ENCODE measurements at places on chromosomes 11 and 22. TPM values are rescaled to one million over a fixed set of nuclear protein-coding genes. Genes with fewer than 3 reads are reported as not detected.
A peak's percentile ranks its signal among the peaks of the same experiment; 100 is the strongest.

DNA sequence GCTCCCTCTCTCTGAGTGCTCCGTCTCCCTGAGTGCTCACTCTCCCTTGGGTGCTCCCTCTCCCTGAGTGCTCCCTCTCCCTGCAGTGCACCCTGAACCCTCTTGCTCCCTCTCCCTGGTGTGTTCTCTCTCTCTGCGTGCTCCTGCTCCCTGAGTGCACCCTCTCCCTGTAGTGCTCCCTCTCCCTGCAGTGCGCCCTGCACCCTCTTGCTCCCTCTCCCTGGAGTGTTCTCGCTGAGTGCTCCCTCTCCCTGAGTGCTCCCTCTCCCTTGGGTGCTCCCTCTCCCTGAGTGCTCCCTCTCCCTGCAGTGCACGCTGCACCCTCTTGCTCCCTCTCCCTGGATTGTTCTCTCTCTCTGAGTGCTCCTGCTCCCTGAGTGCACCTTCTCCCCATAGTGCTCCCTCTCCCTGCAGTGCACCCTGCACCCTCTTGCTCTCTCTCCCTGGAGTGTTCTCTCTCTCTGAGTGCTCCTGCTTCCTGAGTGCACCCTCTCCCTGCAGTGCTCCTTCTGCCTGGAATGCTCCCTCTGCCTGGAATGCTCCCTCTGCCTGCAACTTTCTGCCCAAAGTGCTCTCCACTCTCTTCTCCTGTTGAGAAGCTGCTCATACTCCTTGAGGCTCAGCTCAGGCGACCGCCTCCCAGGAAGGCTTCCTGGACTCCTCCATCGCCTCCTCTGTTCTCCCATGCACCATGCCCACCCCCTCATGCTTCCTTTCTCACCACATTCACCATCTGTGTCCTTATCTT, 48.4 kb upstream of the WNT7B start:
- peaks cover 8% of the 10 kb centered on the region for H3K4me1 ChIP-seq
- H3K4me3 ChIP-seq = no peak overlapping the region
- peaks cover 34% of the 10 kb centered on the region for H3K27me3 ChIP-seq
- no peaks in the 10 kb centered on the region for H3K36me3 ChIP-seq
- no peak overlapping the region for H3K27ac ChIP-seq
- DNase-seq = no peak

- no peak for DNase-seq
- H3K4me1 ChIP-seq = no peaks in the 10 kb centered on the region
- no peak overlapping the region for H3K4me3 ChIP-seq
- H3K36me3 ChIP-seq = no peaks in the 10 kb centered on the region
- no peaks in the 10 kb centered on the region for H3K27me3 ChIP-seq
- no peak overlapping the region for H3K27ac ChIP-seq
Measured at GRCh38 chr11:132284048-132284447, 913.6 kb downstream of the NTM start.

- peak overlapping the region; percentile 78 for H3K27ac ChIP-seq
- no peak for DNase-seq
- peak overlapping the region; percentile 18 for H3K4me3 ChIP-seq
- no peaks in the 10 kb centered on the region for H3K36me3 ChIP-seq
- H3K27me3 ChIP-seq = no peaks in the 10 kb centered on the region
Measured at GRCh38 chr11:75777461-75778110, 9.0 kb downstream of the DGAT2 start.

The SCT gene
- total RNA-seq = not detected
